T1000 (cell line): ENCODE measurements at places on chromosomes 3 and 15.

DNA sequence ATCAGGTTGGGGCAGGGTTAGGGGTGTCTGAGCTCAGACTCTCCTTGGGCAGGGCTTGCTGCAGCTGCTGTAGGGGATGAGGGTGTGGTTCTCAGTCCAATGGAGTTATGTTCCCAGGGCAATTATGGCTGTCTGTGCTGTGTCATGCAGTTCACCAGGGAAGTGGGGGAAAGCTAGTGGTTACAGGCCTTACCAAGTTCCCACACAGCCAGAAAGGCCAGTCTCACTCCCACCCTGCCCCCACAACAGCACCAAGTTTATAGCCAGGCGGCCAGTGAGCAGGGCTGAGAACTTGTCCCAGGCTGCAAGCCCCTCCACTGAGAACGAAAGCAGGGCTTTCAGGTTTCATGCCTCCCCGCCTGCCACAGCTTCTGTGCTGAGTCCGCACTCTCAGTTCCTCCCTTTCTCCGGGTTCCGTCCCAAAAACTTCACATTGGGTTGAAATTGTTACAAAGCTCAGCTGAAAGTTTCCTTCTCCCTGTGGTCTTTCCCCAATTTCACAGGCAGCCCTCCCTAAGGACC, 19.6 kb upstream of the CPOX start:
- DNase-seq = no peak

DNA sequence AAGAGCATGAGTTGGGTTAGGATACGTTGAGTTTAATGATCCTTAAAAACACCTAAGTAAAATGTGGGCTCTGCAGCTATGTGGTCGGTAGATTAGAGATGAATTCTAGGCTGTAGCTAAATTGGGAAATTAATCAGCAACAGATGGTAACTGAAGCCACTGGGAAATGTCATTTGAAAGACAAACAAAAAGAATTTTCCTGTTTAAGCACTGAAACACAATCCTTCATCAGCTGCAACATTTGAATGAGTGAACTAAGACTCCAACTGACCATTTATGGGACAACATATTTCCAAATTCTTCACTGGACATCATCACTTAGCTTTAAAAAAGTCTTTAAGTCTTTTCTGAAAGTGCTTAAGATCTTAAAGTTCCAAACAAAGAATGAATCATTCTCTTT, 226.9 kb downstream of the ZNF385D start:
- DNase-seq = no peak

- no peak for DNase-seq
These were observed 95.5 kb upstream of the PRR23E start for GRCh38 chr3:127097481-127097880.

DNA sequence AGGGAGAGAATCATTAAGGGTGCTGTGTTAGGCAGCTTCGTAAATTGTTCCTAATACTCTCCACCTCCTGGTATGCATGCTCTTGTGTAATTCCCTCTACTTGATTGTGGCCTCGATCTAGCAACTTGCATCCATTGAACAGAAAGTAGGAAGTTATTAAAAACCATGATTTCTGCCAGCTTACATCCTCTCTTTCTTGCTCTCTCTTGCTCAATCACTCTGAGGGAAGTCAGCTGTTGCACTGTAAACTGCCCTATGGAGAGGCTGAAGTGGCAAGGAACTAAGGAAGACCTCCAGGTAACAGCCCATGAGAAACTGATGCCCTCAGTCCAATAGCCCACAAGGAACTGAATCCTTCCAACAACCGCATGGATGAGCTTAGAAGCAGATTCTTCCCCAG, 92.6 kb downstream of the ERC2 start:
- no peak for DNase-seq

- DNase-seq = no peak
These were observed 969.6 kb upstream of the ALCAM start for GRCh38 chr3:104396974-104397669.

DNA sequence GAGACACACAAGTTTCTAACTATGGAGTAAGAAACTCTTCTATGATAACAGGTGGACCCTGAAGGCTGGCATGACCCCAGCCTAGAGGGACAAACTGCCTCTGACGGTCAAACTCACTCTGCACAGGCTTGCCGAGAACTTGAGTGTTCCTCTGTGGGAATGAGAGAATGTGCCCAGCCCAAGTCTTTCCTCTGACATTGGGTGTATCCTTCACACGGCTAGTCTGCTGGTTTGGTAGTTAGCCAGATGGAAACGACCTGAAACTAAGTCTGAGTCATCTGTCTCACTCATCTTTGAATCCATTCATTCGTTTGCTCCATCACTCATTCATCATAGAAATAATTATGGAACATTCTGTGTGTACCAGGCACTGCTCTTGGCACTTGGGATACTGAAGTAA, 198.4 kb downstream of the ATP10A start:
- no peak for DNase-seq
